ENCODE measurements at places on chromosomes 5 and 9.

GRCh38 chr5:10849278-10849677 lies 88.2 kb upstream of the DAP start:
- no peak for DNase-seq

GRCh38 chr5:113084402-113085083 lies 107.9 kb downstream of the DCP2 start:
- no peak for DNase-seq

GRCh38 chr5:39772307-39772706 lies 347.5 kb upstream of the DAB2 start:
- DNase-seq, result no peak

- DNase-seq, result no peak
Measured at GRCh38 chr9:134234001-134234660, 69.8 kb upstream of the RNU6ATAC start.

- no peak for DNase-seq
Measured at GRCh38 chr5:169809281-169809680, 171.0 kb downstream of the INSYN2B start.

GRCh38 chr9:79056041-79056440 lies 515.7 kb upstream of the TLE4 start:
- no peak for DNase-seq

- no peak for DNase-seq
Measured at GRCh38 chr9:104836235-104836634, 72.3 kb downstream of the NIPSNAP3B start.

DNA sequence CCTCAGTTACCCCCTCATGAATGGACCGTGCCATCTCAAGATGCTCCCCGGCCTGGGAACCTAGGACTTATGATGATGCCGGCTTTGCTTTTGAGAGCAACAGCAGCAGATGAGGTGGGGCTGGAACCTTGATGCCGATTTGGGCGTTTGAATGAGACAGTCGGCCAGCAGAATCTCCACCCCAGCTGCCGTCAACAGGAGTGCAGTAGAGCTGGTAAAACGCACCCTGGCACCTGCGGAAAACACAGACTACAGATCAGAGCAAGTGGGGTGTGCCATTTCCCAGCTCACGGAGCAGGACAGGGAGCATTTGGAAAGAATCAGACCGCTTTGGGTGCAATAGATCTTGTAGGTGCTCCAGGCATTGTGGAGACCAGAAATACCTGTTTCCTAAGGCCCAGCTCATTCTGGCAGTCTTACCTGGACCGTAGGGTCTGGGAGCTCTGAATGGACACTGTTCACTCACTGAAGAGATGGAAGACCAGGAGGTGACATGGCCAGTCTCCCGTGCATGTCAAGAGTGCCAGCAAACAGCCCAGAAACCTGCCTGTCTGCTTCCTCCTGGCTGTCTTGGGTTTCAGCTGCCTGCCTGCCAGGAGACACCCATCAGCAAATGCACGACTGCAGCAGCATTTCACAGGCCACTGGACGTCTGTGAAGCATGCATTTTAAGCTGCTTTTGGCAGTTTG lies 317.7 kb upstream of the IRX4 start:
- no peak for DNase-seq

GRCh38 chr5:54603372-54603771 lies 85.8 kb downstream of the SNX18 start:
- no peak for DNase-seq

DNA sequence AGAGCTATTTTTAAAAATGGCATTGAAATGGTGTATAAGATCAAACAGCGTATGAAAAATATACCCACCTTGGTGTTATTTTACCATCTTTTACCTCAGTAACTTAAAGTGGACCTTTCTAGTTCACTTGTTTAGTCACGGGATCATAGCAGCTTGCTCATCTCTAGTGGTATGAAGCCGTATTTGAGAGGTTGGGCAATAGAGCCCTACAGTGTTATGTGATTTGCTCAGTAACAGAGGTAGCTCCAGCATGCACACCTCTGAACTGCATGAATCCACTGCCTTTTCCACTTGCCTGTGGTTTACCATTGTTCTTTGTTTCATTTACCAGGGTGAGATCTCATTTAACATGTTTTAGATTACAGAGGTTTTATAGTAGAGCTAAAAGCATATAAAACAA lies 134.4 kb downstream of the ATG10 start:
- no peak for DNase-seq

- DNase-seq, result no peak
Measured at GRCh38 chr9:110635589-110635988, 33.0 kb upstream of the MUSK start.

GRCh38 chr5:129716235-129716634 lies 31.7 kb upstream of the MINAR2 start:
- DNase-seq, result no peak

DNA sequence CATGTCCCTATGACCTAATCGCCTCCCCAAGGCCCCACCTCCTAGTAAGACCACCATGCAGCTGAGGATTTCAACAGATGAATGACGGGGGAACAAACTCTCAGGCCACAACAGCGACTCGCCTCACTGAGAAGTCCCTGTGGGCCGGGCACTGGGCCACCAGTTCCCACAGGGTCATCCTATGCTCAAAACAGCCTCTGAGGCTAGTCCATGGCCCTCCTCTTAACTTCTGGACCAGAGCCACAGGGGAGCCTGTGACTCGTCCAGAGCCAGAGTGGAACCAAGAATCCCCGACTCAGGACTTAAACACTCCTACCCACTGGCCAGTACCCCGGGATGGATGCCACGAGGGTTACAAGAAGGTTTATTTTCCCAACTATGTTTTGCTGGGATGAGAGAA lies 12.3 kb downstream of the GFPT2 start:
- no peak for DNase-seq

DNA sequence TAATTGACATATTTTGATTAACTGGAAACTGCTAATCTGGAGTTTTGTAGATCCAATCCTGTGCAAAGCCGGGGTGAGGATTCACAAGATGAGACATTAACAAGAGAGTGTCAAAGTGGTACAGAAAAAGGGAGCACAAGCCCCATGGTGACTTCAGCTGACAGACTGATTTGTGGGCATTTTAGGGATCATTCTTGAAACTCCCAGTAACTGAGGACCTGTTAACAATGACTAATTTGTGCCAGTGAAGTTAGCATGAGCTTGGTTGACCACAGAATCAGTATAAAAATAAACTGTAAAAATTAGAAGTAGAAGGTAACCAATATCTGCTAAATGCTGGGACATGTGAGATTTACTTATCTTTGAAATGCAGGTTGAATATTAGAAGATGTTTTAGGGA lies 1578.3 kb downstream of the EFNA5 start:
- no peak for DNase-seq

DNA sequence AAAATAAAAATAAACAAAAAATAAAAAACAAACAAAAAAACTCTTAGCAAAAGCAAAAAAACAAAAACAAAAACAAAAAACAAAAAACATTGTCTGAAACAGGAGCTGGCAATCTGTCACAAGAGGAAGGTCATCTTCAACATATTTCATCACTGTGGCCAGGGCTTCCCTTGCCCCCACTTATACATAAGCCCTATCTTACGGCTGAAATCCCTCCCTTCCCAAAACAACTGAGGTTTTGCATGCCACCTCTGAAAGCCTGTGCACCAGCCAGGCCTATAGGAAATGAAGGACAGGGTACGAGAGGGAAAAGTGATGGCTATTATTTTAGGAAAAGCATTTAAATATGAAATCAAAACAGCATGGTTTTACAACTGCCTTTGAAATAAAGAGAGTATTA lies 10.8 kb downstream of the MTMR12 start:
- DNase-seq, result no peak

GRCh38 chr9:120864719-120865118 lies 12.3 kb downstream of the PHF19 start:
- DNase-seq, result no peak

DNA sequence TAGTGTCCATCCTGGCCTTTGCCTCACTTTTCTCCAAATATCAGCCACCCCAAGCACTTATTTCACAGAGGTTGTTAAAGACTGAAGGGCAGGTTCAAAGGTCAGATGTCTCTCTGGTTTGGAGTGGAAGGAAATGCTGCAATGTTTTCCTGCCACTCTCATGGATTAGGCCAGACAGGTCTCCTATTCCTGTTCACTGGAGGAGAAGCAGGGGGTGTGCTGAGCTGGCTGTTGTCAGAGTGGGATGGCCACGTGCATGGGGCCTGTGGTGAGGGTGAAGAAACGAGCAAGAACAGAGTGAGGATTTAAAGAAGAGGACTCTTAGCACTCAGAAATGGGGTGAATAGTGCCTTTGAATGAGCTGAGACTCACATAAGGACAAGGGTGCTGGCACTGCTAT lies 6.7 kb downstream of the TMEM8B start:
- no peak for DNase-seq

GRCh38 chr5:44952376-44952775 lies 143.6 kb downstream of the MRPS30 start:
- no peak for DNase-seq

DNA sequence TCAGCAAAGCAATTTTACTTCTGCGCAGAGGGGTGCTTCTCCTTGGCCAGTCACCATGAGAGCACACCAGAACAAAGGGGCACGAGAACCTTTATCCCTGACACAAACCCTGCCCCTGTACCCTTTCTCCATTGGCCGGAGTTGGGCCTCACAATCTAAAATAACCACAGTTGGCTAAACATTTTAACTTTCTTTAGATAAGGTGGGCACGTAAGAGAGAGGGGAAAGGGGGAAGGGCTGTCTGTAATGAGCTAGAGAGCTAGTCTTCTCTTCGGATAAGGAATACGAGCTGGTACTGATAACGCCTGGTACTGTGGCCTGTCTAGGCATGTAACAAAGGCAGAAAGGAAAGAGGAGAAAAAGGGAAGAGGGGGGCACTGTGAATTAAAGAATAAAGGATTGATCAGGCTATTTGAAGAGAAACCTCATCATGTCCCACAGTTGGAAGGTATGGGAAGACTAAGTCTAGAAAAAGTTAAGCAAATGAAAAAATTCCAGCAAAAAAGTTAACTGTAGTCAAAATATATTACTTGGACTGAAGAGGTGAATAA lies 1.8 kb upstream of the IARS1 start:
- no peak for DNase-seq

- no peak for DNase-seq
Measured at GRCh38 chr5:74233091-74233490, 407.4 kb downstream of the ENC1 start.

DNA sequence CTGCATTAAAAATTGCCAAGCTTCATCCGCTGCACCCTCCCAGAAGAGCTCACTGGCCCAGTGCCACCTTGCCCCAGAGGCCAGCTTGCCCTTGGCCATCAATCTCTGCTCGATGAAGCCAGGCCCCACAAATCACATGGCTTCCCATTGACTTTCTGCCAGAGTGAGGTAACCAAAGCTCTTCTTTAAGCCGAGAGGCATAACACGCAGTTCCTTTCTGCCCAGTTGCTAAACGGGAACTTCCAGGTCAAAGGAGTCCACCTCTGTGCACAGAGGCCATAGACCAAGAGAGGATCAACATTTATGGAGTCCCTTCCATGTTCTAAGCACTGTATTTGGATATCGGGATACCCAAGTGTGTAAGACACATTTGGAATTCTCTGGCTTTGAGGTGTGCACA lies 208.8 kb downstream of the KIF4B start:
- DNase-seq, result no peak

DNA sequence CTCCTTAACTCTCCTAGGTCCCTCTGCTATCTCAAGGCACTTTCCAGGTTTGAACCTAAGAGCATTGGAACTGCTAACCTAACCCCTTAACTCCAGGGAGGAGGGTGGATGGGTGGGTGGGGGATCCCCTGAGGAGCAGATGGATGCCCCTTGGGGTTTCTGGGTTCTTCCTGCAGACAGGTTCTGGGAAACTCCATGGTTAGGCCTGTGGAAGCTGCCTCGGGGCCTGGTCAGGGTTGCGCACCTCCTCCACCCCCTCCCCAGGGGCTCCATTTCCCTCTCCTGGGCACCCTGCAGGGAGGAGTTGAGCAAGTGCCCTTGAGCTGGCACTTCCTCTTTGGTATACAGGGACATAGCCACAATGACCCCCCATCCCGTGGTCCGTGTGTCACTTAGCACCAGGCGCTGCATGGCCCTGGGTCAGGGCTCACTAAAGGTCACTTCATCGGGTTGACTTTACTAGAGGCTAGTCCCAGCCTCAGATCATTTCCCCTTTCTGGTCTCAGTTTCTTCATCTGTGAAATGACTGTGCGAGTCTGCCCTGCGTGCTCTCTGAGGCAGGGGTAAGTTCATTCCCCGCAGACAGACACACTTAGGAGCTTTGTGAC lies 16.0 kb downstream of the CXXC5 start:
- no peak for DNase-seq

GRCh38 chr5:181153814-181154213 lies 6.4 kb downstream of the OR2V2 start:
- DNase-seq, result no peak

DNA sequence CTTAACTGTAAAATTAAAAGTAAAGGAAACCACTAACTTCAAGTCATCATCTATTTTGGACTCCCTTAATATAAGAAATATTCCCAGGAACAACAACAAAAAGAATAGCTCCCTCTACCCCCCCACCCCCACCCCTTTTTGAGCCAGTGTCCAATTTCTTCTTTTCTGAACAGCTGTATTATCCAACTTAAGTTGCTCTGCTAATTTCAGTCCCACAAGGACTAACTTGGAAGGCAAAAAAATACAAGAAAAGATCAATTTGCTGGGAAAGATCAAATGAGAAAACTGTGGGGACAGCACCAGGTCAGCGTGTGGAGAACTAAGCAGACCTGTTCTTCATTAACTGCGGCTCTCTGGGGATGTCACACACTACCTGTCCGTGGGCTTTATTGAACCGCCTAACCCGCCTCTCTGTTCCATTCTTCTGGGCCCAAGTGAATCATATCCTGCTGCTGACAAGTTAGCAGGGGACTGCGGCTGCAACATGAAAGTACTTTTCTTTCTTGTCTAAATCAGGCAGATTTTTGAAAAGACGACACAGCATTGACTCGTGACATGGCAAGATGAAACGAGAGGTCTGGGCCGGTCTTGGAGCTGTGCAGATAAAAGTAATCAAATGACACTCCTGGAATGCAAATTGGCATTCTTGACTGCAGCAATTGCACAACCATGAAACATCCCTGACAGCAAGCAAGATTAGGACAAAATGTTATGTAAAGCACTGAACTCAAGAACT lies 2.7 kb downstream of the BNC2 start:
- no peak for DNase-seq

GRCh38 chr5:1319436-1320256 lies 24.8 kb upstream of the TERT start:
- DNase-seq, result peak; percentile 12

- DNase-seq, result no peak
Measured at GRCh38 chr5:7586480-7586879, 190.5 kb downstream of the ADCY2 start.

- DNase-seq, result no peak
Measured at GRCh38 chr5:24177821-24178220, 467.0 kb downstream of the CDH10 start.

GRCh38 chr5:151075698-151076331 lies 5.0 kb downstream of the TNIP1 start:
- no peak for DNase-seq

GRCh38 chr5:178113141-178113787 lies at the start of gene N4BP3:
N4BP3 (plus strand) TSS chr5:178113532; CDS start chr5:178119584, 6,052 bp downstream.
- DNase-seq, result peak; percentile 89
